ENCODE measurements at places on chromosomes 6 and 20.

DNA sequence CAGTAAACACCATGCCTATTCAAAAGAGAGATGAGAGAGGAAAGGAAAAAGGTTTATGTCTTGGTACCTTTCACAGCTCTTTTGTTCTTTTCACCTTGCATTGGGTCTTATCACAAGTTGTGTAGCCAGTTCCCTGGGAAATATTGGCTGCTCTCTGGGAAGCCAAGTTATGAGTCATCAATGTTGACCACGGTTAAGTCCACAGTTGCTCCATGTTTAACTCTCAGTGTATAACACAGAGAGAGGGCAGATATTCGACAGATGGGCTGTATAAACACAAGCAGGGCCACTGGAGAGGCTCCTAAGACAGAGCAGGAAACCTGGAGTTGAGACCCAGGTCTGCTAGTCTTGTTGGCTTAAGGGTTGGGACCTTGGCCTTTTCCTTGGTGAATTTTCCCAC lies 718.6 kb downstream of the QKI start:
- DNase-seq = no peak

- DNase-seq = no peak
Observed at GRCh38 chr6:118876814-118877213, 17.1 kb upstream of the ASF1A start.

- DNase-seq = no peak
Observed at GRCh38 chr6:139194740-139195139, 59.9 kb downstream of the HECA start.

- DNase-seq = no peak
Observed at GRCh38 chr6:73339340-73339739, 14.7 kb downstream of the DPPA5 start.

DNA sequence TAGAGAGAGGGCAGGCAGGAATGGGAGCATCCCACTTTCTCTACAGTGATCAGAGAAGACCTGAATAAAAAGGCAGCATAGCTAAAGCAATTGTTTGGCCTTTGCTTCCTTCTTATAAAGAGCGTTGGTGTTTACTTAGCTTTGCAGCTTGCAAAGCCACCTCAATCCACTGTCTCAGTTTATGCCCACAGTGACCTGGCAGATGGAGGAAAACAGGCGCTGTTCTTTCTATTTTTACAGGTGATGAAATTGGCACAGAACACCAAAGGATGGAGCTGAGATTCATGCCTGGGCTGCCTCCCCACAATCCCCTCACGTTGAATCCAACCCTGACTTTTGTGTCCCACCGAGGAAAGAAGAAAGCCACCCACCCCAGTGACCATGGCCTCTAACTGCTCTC lies 130.5 kb downstream of the TTLL2 start:
- no peak for DNase-seq

DNA sequence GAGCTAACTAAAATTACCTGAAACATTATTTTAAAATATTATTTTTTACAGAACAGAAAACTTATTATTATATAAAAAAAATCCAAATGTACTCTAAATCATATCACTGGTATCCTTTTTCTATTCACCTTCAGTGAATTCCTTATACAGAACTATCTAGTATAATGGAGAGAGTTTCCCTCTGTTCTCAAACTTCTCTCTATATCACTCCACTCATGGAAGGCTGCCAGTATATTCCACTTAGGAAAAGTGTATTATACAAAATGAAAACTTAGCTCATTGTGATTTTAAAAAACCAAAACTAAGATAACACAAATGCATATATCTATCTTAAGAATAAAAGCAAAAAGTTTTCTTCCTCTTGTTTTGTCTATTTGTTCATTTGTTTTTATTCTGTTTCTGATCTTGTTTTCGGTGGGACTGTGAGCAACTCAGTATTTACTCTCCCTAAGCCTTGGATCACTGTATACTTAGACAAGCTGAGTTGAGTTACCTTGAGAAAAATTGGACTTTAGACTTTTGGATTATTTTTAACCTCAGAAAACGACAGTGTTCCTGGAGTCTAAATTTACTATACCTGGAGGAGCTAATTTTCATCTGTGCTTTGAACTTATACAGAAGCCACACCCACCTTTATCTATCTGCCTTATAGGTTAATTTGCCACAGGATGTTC lies 61.4 kb downstream of the GPR63 start:
- DNase-seq = no peak
